Right atrium auricular region (tissue), 2 donors: ENCODE measurements at places on chromosomes 2 and 18.

DNA sequence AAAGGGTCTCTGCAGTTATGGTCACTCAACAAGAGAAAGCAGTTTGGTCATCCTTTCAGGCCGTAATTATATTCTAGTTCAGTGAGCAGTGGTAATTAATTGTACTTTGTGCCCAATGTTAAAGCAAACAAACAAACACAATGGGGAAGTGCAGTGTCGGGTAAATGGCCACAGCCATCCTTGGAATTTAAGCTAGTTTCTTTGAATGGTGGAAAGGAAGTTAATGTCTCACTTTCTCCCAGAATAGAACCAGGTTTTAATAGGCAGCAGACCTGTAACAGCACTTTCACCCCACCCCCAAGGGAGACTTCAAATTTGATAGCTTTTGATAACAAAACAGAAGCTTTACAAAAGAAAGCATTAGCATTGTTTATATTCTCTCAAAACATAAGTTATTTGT, 20.0 kb upstream of the ITGAV start:
- H3K36me3 ChIP-seq, result no peaks in the 10 kb centered on the region
- H3K4me3 ChIP-seq, result no peak overlapping the region
- H3K27me3 ChIP-seq, result no peaks in the 10 kb centered on the region
- H3K27ac ChIP-seq, result no peak overlapping the region
- DNase-seq, result no peak
- no peaks in the 10 kb centered on the region for H3K4me1 ChIP-seq

DNA sequence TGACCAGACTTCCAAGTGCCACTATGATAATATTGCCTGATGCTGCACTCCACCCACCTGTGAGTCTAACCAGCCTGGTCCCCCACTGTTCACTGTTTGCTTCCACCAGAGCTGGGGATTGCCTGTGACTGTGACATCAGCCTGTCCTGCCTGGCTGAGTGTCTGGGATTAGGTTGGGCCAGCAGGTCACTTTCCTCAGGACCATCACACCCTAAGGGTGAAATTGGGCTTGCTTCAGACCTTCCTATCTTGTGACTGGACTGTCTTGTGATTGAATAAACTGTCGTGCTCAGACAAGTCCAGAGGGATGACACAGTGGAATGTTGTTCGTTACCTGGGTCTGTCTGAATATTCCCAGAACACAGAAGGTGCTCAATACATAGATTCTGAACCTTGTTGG, 87.4 kb upstream of the HK2 start:
- H3K36me3 ChIP-seq, result no peaks in the 10 kb centered on the region
- H3K27ac ChIP-seq, result no peak overlapping the region
- no peaks in the 10 kb centered on the region for H3K4me1 ChIP-seq
- DNase-seq, result no peak
- no peak overlapping the region for H3K4me3 ChIP-seq

- DNase-seq, result no peak
- H3K4me3 ChIP-seq, result no peak overlapping the region
- no peaks in the 10 kb centered on the region for H3K27me3 ChIP-seq
These were observed 125.7 kb downstream of the KCTD1 start for GRCh38 chr18:26422472-26423162.

DNA sequence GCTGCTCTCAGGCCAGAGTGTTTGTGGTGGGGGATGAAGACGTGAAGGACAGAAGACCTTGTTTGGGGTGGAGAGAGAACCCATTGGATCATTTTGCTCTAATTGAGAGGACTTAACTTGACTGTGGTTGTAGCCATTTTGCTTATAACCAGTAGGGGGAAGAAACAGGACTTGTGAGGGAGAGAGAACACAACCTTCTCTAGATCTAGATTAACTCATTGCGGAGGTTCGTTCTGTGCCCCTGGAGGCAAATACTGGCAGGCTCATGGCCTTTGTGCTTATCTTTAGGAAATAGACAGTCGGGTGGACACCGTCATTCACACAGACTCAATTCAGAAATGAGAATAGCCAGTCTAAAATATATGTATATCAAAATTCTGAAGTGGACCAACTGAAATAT, 147.0 kb upstream of the LHCGR start:
- H3K36me3 ChIP-seq, result no peaks in the 10 kb centered on the region
- H3K27ac ChIP-seq, result no peak overlapping the region
- H3K4me3 ChIP-seq, result no peak overlapping the region

DNA sequence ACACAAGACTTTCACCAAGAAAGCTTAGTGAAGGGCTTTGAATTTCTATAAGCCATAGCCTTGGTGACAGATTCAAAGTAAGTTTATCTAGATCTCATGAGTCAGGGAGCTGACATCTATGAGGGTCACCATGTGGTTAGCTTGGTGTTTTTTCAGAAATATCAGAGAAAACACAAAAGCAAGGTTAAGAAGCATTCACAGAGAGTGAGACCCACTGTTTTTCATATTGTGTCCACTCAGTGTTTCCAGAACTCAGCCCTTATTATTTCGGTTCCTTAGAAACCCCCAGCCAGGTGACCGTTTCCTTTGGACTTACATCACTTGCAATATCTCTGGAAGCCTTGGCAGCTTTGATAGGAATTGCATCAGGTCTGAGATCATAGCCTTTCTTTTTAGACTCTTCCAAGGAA, 76.6 kb downstream of the NEB start:
- peaks cover 5% of the 10 kb centered on the region for H3K36me3 ChIP-seq
- no peaks in the 10 kb centered on the region for H3K4me1 ChIP-seq
- H3K27me3 ChIP-seq, result no peaks in the 10 kb centered on the region
- no peak for DNase-seq
- H3K4me3 ChIP-seq, result no peak overlapping the region
